Activated T-cell treated with anti-CD3 and anti-CD28 coated beads for 4 hours (primary cell): ENCODE measurements at places on chromosomes 16 and 17.

- no peak for DNase-seq
Observed at GRCh38 chr17:72853440-72854415, 238.8 kb downstream of the SLC39A11 start.

GRCh38 chr17:64781014-64781756 lies 119.1 kb upstream of the SMURF2 start:
- no peak for DNase-seq

DNA sequence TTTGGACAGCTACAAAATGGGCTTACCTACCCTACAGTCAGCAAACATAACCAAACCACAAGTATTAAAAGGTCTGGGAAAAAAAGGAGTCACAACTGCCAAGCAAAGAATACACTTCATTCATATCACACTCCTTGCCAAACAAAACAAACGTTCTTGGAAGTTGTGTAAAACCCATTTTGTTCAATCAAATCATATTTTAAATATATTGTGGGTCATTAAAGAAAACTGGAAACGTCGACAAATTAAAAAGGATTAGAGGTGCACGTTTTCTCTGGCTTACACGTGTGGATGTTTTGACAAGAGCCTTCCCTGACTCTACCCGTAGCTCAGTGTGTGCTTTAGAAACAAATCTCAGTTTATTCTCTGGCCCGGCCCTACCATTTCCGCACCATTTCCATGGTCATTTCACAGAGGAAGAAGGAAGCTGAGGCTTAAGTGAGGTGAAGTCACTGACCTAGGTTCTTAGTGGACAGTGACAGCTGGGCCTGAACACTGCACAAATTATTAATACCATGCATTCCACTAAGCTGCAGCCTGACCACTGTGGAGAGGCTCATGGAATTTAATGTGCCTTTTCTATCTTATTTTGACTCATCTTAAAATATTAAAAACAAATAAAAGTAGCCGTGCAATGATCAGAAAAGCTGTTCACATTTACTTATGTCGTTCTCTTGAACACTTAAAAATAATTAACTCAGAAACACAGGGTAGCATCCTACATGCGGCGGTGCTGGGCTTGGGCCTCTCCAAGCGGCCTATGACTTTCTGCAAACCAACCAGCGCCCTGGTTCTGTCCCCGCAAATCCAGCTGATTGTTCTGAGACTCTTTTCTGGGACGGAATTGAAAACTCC lies 968 bp downstream of the CEP112 start:
- DNase-seq: no peak

DNA sequence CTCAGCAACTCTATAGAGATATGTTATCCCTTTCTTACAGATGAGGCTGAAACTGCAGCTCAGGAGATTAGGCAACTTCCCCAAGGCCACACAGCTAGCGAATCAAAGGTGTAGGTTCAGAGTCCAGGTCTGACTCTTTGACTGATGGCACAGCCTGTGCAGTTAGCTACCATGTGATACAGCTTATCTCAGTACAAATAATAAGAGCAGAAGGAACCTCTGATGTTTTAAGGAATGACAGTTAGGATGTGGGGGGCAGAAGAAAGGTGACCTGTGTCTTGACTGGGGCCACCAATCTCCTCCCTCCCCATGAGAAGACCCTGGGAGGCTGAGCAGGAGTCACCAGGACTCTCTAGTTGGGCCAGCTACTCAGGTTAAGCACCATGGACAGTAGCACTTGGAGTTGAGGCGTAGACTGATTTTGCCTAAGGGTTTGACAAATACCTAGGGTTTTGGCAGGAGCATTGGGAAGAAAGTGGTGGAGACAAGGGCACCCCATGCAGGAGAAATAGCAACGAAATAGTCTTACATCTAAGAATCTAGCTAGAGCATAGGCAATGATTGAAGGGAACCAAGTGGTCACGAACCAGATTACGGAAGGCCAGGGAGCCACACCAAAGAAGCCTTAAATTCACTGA lies 22.8 kb upstream of the ACSM2B start:
- DNase-seq: no peak

GRCh38 chr17:41315204-41315794 lies at the start of gene KRTAP17-1:
KRTAP17-1 (minus strand) TSS chr17:41315710; CDS start chr17:41315650, 60 bp downstream.
- no peak for DNase-seq

DNA sequence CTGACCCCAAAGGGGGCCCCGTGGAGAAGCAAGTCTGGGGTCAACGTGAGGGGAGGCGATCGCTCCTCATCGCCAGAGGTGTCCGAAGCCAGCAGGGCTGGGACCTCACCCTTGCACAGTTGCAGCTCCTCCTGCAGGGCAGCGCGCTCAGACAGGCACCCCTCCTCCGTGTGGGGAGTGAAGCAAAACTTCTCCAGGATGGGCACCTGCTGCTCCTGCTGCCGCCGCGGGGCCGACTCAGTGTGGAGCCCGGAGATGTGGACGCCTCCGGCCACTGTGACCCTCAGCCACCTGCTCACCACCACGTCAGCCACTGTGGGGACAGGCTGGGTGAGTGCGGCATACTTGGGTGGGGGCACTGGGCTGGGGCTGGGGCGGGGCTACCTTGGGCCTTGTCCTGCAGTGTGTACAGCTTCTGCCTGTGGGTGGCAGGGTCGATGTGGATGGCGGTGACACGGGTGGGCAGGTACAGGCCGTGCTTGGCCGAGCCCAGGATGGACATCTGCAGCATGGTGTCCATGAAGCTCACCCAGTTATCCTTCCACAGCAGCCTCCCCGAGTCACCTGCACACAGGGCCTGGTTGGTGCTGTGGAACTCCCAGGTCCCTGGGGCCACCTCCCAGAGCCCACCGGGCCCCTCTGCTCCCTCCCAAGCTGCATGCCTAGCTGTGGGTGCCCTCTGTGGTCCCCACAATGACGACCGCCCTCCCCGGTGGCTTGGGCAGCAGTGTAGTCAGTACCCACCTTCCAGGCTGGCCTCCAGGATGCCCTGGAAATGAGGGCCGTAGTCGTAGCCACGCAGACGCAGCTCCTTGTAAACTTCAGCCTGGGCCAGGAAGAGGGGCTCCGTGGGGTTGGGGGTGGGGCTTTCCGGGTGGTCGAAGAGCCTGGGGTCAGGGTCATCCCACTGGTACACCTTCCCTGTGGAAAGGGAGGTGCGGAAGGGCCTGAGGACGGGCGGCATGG lies 10.8 kb downstream of the FASN start:
- DNase-seq: no peak

DNA sequence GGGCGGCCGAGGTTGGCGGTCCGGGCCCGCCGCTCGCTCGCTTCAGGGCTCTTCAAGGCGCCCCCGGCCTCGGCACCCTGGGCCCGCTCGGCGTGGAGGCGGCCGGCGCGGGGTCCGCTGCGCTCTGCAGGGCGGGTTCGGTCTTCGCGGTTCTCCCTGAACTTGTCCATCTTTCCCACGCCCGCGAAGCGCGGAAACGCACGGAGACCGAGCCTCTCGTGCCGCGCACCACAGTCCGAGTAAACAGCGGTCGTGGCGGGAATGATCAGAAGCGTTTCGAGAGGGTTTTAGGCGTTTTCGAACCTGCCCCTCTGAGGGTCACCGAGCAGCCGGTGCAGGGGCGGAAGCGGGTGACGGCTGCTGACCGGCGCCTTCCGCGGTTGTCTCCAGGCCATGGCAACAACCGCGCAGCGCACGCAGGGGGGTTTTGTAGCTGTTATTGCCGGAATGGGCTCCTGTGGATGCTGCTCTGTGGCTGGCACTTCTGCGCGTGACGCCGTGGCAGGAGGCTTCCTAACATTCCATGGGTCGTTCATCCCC lies 414 bp downstream of the NARF start:
- DNase-seq: no peak

GRCh38 chr17:78774956-78775571 lies 7.0 kb downstream of the CYTH1 start:
- DNase-seq: peak; percentile 27

GRCh38 chr17:80283116-80283852 lies 22.6 kb downstream of the RNF213 start:
- DNase-seq: no peak

GRCh38 chr17:58307468-58308172 lies 21.0 kb downstream of the TSPOAP1 start:
- DNase-seq: no peak

GRCh38 chr16:6407596-6407995 lies 925.0 kb upstream of the RBFOX1 start:
- no peak for DNase-seq

GRCh38 chr16:11095935-11096334 lies 151.6 kb downstream of the CLEC16A start:
- DNase-seq: no peak

GRCh38 chr16:19119564-19119963 lies 5.8 kb downstream of the ITPRIPL2 start:
- DNase-seq: no peak

DNA sequence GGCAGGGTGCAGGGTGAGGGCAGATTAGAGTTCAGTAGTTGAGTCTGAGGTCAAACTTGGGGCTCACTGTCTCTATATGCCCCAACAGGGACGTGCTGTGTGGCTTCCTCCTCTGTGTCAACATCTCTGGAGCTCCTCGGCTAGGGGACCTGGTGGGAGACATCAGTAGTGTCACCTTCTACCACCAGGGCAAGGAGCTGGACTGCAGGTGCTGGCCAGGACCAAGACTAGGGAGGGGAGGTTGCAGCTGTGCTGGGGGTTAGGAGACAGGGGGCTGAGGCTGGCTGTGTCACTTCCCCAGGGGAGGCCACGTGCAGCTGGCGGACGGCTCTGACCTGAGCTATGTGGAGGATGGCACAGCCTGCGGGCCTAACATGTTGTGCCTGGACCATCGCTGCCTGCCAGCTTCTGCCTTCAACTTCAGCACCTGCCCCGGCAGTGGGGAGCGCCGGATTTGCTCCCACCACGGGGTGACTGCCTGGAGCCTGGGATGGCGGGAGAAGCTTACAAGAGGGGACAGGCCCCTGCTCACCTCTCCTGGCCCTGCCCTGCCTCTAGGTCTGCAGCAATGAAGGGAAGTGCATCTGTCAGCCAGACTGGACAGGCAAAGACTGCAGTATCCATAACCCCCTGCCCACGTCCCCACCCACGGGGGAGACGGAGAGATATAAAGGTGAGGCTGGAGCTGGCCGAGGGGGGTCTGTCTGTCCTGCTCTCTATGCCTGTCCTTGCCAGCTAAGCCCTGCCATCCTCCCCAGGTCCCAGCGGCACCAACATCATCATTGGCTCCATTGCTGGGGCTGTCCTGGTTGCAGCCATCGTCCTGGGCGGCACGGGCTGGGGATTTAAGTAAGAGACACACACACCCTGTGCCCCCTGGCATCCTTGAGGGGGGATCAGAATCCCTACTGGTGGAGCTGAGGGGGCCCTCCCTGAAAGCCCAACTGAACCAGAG lies 18.9 kb downstream of the ADAM11 start:
- DNase-seq: no peak

GRCh38 chr16:57700781-57701551 lies 6.4 kb downstream of the DRC7 start:
- no peak for DNase-seq

DNA sequence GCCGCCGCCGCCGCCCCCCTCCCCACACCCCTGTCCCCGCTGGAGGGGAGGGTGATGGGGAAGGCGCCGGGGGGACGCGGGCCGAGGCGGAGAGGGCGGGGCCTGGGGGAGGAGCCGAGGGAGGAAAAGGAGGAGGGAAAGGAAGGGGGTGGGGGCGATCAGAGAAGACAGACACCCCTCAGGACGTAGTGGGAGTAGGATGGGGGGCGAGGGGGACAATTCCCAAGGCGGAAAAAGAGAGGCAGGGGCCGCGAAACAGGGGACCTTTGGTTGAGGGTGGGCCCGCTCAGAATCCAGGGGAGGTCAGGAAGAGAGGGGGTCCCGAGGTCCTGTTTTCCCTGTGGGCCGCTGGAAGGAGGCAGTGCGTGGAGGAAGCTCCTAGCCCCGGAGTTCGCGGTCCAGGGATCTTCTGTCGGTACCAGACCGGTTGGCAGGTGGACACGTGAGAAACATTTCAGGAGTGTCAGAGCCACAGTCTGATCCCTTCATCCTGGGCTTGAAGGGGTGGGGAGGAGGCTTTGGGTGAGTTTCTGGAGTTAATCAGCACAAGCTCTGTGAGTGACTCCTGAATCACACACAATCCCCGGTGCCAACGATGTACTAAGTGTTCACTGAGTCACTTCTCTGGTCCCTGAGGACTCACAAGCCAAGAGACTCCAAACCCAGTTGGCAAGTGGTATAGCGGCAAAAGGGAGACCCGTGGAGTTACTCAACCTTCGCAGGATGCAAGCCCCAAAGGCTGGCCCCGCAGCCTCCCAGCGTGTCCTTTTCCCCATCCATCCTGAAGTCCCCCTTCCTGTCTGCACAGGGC lies at the start of gene XYLT1:
Gene XYLT1 (minus strand): TSS at position 53 of the 811 bp plus-strand sequence. CDS start 164 bp downstream, outside the sequence.
- peak; percentile 55 for DNase-seq

- DNase-seq: no peak
Observed at GRCh38 chr17:47898241-47898640, 2.2 kb downstream of the SP2 start.

DNA sequence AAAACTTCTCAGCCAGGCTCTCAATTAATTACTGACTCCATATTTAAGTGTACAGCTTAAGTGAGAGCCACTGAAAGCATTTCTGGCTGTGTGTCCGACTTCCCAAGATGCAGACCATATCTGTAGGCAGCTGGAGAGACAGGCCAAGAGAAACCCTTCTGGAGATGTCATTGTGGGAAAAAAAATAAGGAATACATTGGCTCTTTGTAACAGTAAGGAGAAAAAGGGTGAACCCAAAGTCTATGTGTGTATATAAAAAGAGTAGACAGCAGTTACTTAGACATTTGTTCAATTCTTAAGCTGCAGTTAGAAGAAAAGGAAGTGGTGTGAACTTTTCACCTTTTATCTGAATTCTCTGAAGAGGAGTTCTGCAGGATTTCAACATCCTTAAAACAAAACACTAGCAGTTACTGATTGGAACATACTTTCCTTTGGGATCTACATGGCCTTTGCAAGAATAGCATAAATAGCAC lies 21.7 kb downstream of the FAM117A start:
- DNase-seq: no peak

DNA sequence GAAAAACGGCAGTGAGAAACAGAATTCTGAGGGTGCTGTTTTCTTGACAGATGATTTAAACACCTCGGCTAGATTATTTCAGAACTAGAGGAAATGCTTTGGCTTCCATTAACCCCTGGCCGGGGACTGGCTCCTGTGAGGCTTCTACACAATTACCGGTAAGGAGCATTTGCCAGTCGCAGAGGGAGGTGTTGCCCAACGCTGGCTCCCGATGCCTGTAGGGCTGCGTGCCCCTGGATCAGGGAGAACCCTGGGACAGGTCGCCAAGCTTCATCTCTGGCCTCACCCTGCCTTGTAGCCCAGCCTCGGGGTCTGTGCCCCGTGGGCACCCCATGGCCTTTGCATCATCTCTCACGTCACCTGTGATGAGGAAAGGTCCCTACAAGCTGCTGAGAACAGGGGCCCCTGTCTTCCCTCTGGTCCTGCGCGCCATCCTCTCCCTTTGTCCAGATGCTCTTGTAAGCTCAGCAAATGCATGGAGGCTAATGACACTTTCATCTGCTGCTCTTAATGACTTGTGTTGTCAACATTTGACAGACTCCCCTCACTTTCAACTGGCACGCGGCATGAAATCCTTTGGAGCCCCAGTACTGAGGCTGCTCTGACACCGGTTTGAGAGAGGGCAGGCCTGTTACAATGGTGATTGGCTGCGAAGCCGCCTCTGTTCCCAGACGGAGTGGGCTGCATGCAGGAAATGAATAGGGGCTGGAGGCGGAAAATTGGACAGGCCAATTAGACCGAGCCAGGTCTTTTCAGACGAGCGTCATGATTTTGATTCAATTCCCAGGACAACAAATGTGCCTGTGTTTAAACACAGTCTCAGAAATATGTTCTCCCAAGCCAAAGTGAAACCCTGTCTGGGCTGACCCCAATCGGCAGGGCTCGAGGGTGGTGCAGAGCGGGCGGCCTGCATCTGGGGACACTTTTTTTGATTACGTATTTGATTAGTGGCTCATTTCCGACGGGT lies 85.5 kb upstream of the DOC2B start:
- DNase-seq: no peak
